CD4-positive, alpha-beta T cell treated with Interleukin-12 subunit alpha and Interleukin-12 subunit beta, for 1 hour (primary cell): ENCODE measurements at places on chromosomes 7 and 10.

DNA sequence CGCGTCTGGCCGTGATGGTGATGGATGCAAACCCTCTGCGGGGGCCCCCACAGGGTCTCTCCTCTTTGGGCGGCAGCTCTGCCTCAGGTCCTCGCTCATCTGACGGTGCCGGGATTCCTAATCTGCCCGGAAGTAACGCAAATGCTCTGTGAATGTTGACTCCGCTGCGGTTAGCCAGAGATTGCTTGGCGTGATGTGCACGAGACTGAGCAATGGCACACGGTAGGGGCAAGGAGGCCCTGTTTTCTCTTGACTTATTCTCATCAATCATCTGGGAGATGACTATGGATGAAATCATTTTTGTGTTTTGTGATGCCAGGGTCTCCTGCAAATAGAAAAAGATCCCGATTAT, 116.5 kb upstream of the ADAM12 start:
- DNase-seq = no peak

DNA sequence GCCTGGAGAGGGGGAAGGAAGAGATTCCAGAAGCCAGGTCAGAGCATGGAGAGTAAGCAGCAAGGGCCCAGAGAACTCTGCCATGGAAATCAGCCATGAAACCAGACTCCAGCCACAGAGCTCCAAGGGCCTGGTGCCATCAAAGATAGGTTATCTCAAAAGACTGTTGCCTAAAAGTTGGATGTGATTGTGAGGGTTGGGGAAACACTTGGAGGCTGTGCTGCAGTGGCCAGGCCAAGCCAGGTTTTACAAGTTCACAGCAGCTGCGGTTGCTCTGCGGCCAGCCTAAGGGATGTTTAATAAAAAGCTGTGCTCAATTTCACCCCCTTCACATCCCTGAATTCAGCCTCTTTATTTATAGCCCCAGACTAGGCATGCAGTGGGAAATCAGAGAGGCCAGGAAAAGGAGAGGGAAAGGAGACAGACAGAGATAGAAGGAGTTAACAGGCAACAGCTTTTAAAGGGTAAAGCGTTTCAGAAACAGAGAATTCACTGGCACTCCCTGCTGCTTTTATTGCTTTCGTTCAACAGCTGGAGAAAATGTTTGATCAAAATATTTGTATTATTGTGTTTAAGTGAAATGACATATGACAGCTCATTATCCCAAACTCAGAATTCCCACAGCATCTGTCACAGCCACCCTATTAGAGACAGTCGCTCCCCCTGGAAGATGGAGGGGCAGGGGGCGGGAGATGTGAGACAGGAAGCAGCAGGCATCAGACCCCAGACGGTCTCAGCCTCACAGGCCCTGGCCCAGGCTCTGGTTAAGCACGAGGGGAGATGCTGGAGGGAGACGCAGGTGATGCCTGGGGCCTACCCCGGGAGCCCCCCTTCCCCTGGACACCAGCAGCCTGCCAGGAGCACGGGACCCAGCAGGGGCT, 140.1 kb downstream of the GLI3 start:
- no peak for DNase-seq

DNA sequence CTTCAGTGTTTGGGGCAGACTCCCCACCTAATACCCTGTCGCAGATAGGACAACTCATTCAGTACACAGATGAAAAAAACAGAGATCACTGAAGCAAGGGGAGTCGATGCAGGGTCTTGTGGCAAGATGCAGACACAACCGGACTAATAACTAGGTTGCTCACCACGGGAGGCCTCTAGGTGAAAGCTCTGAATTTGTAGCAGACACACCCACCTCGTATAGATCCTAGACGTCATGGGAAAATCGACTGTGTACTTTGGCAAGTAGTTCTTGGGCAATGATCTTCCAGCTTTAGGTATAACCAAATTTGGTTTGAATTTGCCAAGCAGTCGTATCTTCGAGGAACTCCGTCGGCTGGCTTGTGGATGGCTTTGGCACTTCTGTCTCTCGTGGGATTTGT, 88.1 kb downstream of the TCF7L2 start:
- DNase-seq = no peak

DNA sequence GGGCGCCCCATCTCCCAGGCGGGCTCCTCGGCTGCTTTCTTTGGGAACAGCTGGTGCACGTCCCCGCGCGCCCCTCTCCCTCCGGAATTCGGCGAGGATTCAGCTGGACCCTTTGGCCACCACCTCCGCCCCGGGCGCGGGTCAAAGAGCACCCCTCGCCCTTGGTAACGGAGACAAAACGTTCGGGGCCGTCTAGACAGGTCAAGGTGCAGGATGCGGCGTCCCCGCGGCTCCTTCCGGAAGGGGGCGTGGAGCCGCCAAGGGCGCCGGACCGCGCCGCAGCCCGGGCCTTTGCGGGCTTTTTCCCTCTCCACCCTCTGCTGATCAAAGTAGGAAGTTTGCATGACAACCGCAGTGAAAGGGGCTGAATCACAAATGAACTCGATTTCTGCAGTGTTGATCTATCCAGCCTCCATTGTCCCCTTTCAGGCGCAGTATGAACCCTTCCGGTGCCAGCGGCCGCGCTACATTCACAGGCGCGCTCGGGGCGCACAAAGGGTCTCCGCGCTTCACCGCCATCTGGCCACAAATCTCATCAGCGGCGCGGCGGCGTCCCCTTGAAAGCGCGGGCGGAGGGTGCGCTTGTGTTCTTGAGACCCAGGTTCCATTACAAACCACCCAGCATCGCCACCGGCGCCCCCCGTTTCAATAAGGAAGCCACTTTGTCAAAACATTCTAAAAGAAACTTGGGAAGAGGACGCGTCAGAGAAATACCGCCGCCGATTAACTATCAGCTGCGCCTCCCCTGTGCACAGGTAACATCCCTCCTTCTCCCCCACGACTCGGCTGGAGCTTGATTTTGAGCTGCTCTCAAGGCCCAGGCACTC, 36.4 kb downstream of the CNPY1 start:
- no peak for DNase-seq

DNA sequence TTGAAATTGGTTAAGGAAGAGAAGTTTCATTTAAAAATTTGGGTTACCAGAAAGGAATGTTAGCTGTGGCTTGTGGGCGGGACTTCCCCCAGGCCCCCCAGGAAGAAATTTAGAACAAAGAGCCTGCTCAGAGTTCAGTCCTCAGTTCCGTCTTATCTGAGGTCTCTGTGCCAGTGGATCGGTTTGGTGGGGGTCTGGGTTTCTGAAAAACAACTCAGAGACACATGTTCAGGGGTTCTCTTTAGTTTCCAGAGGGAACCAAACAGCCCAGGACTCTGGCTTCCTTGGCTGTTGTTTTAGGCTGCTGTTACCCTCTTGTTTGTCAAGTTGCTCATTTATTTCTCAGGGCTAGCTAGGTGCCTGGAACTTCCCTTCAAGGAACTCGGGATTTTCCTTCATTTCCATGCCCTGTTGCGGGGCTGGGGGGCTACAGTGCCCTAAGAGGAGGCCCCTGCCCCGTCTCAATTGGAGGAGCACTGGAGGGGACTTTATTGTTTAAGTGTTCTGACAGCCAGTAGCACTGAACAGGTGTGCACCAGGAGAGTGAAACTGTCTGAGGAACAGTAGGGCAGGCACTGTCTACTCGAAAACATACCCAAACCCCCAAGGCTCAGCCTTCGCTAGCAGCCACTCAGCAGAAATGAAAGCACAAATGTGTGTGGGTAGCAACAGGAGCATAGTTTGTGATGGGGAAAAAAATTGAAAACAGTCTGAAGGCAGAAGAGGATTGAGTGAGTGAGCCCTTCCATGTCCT, 59.9 kb downstream of the ALOX5 start:
- DNase-seq = peak; percentile 15

GRCh38 chr7:22696541-22697228, 30.3 kb upstream of the IL6 start:
- DNase-seq = peak; percentile 8

- no peak for DNase-seq
Observed at GRCh38 chr10:130747356-130747755, 564.2 kb downstream of the TCERG1L start.

DNA sequence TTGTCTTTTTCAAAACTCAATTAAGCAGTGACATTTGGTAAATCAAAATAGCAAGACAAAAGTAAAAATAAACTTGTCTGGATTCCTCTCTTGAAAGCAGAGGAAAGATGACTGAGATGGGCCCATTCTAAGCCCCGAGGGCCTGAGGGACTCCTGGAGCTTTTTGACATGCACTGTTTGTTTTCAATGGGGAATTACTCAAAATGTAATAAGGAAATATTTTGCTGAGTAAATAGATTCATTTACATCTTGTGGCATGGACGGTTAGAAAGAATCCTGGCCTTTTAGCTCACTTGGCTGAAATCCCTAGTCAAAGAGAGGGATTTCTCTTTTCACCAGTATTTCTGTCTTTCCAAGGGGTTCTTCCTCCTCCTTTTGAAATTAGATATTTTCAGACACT, 108.0 kb downstream of the MKX start:
- no peak for DNase-seq

DNA sequence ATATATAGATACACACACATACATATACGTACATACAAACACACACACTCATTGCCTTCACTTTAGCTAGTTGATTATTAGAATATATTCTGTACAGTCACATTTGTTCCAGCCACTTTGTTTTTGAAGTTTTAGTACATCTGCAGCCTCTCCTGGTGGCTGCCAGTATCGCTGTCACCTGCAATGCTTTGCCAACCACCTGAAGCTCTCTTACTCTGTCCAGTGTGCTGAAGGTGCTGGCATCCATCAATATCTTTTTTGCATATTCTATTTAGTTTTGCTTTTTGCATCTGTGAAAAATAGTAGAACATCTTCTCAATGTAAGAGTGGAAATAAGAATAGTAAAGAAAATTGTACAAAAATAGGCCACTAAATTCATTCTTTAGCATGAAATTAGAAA, 388.6 kb downstream of the EXOC4 start:
- no peak for DNase-seq

GRCh38 chr7:127872122-127872521, 159.1 kb downstream of the LRRC4 start:
- DNase-seq = no peak

GRCh38 chr10:127009366-127009765, 104.1 kb downstream of the DOCK1 start:
- DNase-seq = no peak
